ENCODE measurements at places on chromosomes 6 and 20.

DNA sequence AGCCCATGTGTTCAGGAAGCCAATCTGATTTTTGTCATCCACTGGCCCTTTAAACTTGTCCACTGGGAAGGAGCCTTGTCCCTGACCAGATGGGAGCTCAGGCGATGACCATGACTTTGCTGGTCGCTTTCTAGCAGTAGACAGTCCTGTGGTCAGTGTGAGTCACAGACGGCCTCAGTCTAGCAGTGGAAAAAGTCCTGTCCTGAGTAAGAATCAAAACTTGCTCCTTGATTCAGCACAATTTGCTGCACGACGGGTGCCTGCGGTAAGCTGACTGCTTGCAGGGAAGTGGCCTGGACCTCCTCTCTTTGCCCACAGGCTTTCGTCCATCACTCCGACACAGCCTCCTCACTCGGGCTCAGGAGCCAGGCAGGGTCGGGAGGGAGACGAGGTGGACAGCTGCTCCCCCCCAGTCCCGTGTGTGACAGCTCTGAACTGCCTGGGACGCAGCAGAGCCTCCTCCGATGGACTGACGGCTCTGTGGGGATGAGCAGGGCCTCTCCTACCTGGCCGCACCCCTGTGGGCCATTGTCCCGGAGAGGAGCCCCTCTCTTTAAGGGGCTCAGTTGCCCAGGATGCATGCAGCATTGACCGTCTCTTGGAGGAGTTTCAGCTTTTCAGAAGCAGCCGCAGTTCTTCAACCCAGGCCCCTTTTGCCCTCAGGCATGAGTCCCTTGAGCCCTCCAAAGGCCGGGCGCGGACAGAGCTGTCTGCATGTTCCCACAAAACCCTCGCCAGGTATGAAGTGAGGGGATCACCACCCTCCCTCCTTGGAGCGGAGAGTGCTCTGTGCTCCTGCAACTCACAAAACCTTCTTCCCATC, 209.2 kb downstream of the ANKRD60 start:
- no peak for DNase-seq

GRCh38 chr6:111566222-111566734, 39.4 kb downstream of the TRAF3IP2 start:
- no peak for DNase-seq

- DNase-seq, result no peak
Observed at GRCh38 chr20:59035381-59035780, 3.2 kb upstream of the ATP5F1E start.

DNA sequence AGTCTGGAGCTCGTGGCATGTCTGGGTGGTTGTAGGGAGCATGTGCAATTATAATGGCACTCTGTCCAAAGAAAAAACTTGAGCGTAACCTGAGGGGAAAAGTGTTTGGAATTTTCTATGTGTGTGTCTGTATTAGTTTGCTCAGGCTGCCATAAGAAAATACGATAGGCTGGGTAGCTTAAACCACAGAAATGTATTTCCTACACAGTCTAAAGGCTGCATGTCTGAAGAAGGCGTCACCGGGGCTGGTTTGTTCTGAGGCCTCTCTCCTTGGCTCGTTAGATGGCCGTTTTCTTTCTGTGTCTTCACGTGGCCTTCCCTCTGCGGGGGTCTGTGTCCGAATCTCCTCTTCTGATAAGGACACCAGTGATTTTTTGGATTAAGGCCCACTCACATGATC, 59.0 kb downstream of the IGF2R start:
- DNase-seq, result no peak
